ENCODE measurements at places on chromosomes 3 and 15.

DNA sequence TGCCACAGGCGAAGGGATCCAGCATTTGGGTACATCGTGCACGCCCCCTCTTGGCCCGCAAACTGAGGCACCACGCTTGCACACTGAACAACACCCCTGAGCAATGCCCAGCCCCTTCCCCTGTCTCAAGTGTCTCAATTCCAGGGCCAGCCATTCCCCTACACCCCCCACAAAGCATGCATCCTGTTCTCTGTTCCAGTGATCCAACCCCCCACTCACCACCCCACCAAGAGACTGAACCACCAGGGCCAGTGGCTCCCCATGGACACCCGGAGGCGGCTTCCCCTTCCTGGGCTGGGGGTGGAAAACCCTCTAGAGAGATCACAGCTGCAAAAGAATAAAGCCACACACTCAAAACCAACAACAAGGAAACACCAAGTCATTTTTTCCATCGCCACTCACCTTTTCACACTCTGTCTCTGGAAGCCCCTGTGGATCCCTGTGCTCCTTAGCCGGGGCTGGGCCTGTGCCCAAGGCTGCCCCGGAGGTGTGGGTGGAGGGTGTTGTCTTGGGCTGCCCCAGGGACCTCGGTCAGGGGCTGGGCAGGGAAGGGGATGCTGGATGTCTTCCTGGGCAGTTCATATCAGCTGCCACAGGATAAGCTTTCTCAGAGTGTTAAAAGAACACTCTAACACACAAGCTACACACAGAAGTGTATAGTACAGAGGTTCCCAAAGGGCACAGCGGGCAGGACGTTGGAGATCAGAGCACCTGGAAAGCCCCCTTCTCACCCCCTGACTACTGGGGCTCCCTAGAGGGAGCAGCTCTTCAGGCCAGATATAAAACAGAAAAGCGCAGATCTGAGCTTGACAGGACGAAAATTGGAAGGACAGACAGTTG, 92.5 kb downstream of the CHSY1 start:
- DNase-seq, result no peak

DNA sequence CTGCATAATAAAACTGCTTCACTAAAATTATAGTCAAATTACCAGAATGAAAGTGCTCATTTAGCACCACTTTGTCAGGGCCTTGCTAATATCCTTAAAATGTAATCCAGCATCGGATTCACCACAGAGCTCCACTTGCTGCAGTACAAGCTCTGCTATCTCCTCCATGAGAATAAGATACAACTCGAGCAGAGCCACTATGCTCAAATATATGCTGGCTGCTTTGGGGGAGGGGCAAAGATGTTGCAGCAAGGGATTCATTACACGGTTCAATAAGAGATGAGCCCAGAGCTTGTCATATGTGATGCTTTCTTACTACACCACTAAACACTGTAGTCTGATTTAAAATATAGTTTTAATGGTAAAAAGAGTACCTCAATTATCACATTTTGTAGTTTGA, 72.2 kb downstream of the DLG1 start:
- DNase-seq, result no peak

- DNase-seq, result no peak
Observed at GRCh38 chr3:16633948-16634347, 28.7 kb upstream of the DAZL start.

GRCh38 chr3:12939137-12939536, 97.8 kb upstream of the RPL32 start:
- no peak for DNase-seq

- DNase-seq, result no peak
Observed at GRCh38 chr3:185094697-185095096, 58.2 kb downstream of the C3orf70 start.

- DNase-seq, result no peak
Observed at GRCh38 chr3:118167571-118167970, 867.1 kb downstream of the IGSF11 start.

DNA sequence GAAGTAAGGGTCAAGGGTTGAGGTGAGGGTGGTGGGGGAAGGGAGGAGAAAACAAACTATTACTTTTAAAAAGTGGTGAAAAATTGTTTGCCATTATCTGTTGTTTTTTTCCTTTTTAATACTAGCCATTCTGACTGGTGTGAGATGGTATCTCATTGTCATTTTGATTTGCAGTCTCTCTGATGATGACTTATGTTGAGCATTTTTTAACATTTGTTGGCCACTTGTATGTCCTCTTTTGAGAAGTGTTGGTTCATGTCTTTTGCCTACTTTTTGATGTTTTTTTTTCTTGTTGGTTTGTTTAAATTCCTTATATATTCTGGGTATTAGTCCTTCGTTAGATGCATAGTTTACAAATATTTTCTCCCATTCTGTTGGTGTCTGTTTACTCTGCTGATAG, 185.9 kb upstream of the ANKRD28 start:
- DNase-seq, result no peak

DNA sequence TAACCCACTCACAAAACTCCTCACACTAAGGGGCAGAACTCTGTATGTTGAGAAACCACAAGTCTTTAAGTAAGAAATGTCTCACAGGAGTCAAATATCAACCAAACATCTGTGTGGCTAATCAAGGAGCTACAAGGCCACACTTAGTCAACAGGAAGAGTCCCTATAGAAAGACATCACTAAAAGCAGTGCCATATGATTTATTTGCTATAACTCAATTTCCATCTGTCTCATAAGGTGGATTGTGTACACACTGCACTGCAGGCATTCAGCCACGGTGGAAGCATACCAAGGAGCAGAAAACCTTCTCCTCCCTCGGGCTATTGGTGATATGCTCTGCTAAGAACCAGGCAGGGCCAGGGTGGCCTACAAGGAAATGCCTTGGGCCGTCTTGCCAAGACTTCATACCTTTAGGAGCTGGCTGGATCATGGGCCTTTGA, 197.6 kb upstream of the CFAP20DC start:
- DNase-seq, result no peak

- no peak for DNase-seq
Observed at GRCh38 chr3:116808725-116809124, 99.1 kb downstream of the TUSC7 start.

- DNase-seq, result no peak
Observed at GRCh38 chr3:151452841-151453240, 8.0 kb downstream of the IGSF10 start.

DNA sequence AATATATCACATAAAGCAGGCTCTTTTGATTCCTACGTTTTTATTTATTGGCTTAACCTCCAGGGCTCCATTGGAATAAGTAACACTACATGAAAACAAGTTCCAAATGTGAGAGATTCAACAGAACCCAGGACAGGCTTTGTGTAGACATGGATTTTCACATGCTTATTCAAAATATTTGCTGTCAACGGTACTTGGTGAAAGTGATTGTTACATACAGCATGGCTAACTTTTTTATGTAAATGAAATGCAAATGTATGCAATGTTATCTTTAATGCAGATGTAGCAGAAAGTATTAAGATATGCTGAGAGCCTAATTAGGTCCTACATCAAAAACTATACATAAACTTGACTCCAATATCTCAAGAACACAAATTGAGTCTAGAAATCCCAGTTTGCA, 212.0 kb downstream of the RORA start:
- no peak for DNase-seq

DNA sequence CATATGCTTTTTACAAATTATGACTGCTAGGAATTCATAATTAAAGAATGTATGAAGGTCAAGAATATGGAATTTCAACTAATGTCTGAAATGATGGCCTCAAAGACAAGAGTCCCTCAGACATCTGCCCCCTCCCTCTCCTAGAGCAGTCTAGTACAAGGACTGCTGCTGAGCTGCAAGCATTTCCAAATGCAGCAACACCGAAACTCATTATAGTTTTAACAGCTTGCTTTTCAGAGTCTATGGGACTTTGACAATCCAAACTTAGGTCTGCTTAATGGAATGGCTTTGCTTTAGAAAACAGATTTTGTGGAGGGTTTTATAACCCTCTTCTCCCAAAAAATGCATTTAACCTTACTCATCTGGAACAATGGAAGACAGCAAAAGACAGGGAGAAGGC, 115.4 kb downstream of the WDR76 start:
- no peak for DNase-seq

- DNase-seq, result no peak
Observed at GRCh38 chr3:129622226-129622874, 15.9 kb upstream of the PLXND1 start.

Measured in T-helper 22 cell (primary cell).